Erythroblast (primary cell): ENCODE measurements at places on chromosomes 6 and 20.

DNA sequence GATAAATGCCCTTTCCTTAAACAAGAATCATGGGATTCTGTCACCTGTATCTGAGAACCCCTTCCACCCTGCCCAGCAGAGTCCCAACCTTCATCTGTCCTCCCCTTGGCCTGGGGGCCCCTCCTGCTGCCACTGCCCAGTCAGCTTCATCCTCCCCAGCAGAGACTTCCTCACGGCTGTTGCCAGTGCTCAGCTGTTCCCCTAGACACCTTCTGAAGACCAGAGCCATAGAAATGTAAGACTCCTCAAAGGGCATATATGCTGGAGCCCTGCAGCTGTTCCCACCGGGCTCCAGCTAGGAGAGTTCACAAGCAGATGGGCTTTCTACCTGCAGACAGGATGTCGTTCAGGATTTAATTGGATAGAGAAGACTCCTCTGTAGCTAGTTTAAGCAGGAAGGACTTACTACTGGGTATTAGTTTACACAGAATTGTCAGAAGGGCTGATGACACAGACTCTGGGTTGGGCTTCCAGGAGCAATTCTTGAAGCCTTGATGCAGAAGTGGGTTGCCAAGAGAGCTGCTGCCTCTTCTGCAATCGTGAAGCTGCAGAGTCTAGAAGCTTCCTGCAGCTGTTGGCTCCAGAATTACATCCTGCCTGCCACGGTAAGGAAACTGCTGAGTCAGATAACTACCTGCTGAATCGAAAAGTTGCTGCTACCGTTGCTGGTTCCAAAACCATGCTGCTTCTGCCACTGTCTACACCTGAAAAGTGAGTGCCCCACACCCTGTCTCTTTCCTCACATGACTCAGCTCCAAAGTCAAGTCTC, 57.1 kb upstream of the MLN start:
- DNase-seq, result no peak

DNA sequence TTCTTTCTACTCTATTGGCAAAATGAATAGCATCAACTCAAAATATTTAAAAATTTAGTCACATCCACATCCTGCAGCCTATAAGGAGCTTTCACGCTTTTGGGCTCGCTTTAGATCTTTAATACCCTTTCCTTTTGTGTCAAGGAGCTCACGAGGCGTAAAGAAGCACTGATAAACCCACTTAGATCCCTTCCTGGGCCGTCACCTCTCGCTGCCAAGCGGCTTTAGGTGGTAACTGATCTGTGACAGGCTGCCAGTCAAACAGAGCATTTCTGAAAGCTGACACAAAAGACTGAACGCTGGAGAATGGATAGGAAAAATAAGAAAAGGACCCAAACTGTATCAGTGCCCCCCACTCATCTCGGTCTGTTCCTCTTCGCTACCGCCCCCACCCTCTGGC, 385.7 kb upstream of the MMS22L start:
- no peak for DNase-seq

- DNase-seq, result no peak
Measured at GRCh38 chr6:21222656-21223055, 370.9 kb upstream of the SOX4 start.

GRCh38 chr6:123635567-123635966, 1.2 kb downstream of the TRDN start:
- no peak for DNase-seq

DNA sequence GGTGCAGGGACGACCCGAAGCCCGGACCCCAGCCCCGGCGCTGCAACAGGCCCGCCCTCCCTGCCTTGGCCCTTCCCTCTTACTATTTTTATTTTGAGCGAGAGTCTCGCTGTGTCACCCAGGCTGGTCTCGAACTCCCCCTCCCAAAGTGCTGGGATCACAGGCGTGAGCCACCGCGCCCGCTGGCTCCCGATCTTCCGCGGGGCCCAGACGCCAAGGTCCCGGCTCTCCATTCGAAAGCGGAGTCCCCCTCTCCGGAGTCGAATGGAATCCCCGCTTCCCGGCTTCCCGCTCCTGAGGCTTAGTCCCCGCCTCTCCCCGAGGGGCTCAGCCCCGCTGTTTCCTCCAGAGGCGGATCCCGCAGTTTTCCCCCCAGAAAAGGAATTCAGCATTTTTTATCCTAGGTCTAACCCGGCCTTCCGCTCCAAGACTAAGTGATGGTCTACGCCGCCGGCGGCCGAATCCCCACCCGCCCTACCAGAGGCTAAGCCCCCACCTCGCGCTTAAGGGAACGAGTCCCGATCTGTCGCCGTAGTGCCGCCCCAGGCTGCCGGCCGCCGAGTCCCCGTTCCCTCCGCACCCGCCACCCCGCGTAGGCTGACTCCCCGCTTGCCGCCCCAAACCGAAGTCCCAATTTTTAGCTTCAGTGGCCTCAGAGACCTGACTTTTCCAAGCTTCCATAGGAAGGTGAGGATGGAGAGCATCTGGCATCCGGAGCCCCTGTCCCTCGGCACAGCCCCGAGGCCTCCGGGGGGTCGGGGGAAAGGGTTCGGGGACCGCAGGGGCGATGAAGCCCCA, 11.5 kb upstream of the TMC2 start:
- DNase-seq, result peak; percentile 79

- DNase-seq, result peak; percentile 3
Measured at GRCh38 chr6:98944598-98945081, 3.1 kb downstream of the FBXL4 start.

DNA sequence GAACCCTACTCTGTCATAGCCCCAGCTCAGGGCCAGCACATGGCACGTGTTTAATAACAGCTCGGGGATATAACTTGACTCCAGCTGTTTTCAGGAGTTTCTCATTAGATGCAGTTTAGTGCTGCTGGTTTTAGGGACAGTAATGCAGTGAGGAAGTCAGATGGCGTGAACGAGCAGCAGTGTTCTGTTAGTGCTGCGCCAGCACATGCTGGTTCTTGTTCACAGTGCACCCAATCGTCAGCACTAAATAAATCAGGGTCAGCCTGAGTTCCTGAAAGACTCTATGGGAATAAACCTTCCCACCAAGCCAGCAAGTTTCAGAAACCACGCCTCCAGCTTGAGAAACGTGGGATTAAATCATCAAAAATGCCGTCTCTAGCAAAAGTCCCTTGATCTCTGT, 235.9 kb upstream of the SUPT3H start:
- DNase-seq, result no peak

DNA sequence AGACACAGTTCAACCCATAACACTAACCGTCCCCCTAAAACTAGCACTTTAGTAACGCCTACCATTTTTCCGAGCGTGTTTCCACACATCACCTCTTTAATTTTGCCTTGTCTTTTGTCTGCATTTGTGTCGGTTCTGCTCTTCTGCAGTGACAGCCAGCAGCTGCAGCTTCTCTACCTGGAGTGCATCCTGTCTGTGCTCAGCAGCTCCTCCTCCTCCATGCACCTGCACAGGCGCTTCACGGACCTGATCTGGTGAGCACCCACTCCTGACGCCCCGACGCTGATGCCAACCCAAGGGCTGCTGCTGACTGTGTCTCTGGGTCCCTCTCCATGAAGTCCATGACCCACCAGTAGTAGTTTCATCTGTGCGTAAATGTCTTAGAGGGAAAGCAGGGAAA, 35.4 kb upstream of the PBOV1 start:
- DNase-seq, result no peak

GRCh38 chr6:8321671-8322404, 113.5 kb downstream of the SLC35B3 start:
- no peak for DNase-seq

GRCh38 chr6:110856296-110856695, 18.3 kb upstream of the AMD1 start:
- no peak for DNase-seq

DNA sequence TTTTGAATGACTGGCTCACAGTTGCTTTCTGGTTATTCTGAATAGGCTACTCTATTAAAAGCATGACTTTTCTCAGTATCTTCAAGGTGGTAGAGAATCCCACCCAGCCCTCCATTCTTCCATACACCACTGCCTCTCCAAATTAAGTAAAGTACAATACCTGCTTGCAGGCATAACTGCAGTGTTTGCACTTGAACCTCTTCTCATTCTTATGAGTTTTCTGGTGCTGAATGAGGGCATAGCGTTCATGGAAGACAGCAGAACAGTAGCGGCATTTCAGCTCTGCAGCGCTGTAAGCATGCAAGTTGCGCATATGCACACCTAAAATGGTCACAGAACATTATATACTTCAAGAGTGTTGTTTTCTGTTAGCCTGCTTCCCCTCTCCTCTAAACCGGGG, 12.5 kb downstream of the CTCFL start:
- no peak for DNase-seq

- DNase-seq, result no peak
Measured at GRCh38 chr20:7772371-7772770, 167.9 kb downstream of the HAO1 start.

GRCh38 chr6:155253337-155253736, 10.5 kb upstream of the CLDN20 start:
- DNase-seq, result no peak

DNA sequence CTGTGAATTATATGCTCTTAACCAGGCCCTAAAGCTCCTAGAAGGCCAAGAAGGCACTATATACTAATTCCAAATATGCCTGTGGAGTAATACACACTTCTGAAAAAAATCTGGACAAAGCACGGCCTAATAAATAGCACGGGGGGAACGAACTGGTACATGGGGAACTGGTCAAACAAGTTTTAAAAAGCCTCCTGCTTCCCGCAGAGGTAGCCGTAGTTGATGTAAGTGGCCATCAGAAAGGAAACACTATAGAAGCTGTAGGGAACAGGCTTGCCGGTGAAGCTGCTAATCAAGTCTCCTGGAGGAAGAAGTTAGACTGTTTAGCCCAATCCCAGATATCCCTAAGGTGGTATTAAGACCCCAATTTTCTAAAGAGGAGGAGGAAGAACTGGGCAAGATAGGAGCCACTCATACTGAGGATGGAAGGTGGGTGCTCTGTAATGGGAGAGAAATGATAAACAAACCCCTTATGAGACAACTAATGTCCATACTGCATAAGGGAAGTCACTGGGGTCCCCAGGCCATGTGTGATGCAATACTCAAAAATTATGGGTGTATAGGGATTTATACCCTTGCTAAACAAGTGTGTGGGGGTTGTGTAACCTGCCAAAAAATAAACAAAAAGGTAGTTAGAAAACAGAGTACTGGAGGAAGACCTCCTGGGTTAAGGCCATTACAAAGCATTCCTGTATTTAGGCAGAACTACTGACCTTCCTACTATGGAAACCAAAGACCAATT, 27.1 kb upstream of the ZNF318 start:
- DNase-seq, result no peak

DNA sequence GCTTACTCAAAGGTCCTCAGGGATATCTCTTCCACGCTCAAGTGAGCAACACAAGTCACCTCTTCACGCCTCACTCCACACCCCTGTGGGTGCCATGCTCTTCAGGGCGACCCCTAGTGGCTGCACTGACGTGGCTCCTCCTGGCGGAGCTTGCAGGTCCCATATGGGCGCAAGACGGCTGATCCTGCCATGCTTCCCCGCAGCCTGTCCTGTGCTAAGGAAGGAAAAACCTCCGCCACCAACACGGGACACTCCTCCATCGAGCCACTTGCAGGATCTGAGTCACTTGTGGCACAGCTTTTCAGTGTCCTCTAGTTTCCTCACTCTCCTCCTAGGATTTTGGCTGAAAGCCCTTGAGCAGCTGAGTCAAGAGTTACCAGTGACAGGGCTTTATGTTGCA, 90.7 kb downstream of the KHDC1L start:
- DNase-seq, result peak; percentile 20
